ENCODE measurements at places on chromosomes 5 and 9.
A peak's percentile ranks its signal among the peaks of the same experiment; 100 is the strongest.

- H3K4me3 ChIP-seq, result no peak overlapping the region
- no peak overlapping the region for H3K27ac ChIP-seq
- H3K4me1 ChIP-seq, result no peaks in the 10 kb centered on the region
These were observed 244.2 kb downstream of the RFK start for GRCh38 chr9:76150013-76150412.

DNA sequence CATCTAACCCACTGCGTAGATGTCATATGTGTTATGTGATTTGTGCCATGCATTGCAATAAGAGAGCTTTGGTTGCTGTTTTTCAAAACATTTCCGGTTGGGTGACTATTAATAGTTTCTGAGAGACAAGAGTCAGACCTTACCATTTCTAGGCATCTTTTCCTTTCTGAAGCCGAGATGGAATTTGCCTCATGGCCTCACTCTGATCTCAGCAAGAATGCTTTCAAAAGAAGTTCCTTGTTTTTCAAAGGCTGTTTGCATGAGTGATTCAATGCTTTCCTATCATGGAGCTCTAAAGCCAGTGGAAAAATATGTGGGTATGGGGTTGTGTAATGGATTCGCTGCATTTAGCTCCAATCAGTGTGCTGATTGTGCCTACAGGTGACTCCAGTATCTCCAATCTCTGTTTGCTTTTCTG, 203.1 kb upstream of the PPP1R2B start:
- DNase-seq, result no peak
- no peaks in the 10 kb centered on the region for H3K36me3 ChIP-seq
- H3K27ac ChIP-seq, result no peak overlapping the region

DNA sequence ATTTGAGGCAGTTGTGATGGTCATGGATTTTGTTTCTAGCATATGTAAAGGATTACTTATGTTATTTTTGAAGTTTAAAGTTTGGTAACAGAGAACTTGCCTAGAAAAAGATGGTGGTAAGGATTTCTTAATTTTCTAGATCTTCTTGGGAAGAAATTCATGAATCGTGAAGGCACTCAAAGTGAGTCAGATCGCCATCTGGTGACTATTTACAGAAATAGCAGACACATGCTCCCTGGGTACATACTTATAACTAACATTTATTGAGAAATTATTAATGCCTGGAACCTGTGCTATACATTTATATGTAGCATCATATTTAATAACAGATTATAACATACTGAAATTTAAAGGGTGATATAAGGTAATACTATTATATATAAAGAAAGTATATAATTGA, 299.7 kb downstream of the IZUMO3 start:
- H3K4me1 ChIP-seq, result no peaks in the 10 kb centered on the region
- no peaks in the 10 kb centered on the region for H3K27me3 ChIP-seq
- H3K27ac ChIP-seq, result no peak overlapping the region
- no peak overlapping the region for H3K4me3 ChIP-seq
- no peak for DNase-seq

- H3K27ac ChIP-seq, result peak overlapping the region; percentile 80
- H3K4me1 ChIP-seq, result peaks cover 61% of the 10 kb centered on the region
- no peaks in the 10 kb centered on the region for H3K36me3 ChIP-seq
- H3K27me3 ChIP-seq, result no peaks in the 10 kb centered on the region
These were observed 247.1 kb upstream of the ANKRD55 start for GRCh38 chr5:56480078-56480704.

GRCh38 chr5:71977311-71977710, 130.0 kb upstream of the MAP1B start:
- no peaks in the 10 kb centered on the region for H3K27me3 ChIP-seq
- H3K36me3 ChIP-seq, result no peaks in the 10 kb centered on the region
- no peak overlapping the region for H3K27ac ChIP-seq
- H3K4me1 ChIP-seq, result no peaks in the 10 kb centered on the region
- no peak for DNase-seq

DNA sequence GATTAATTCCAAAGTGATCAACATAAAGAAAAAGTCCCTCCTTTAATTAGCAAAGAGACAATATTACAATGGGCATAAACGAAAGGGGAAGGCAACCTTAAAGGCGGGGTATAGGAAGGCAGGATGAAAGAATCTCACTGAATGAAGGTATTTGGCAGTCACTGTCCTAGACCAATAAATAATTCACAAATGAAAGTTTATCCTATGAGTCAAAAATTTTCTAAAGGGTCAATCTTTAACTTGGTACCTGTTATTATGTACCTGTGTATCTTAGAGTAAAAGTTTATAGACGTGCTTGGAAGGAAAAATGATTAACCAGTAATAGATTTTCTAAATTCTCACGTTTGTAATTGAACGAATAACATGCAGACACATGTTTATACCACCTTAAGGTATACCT, 945.8 kb upstream of the DMAC1 start:
- no peaks in the 10 kb centered on the region for H3K4me1 ChIP-seq
- no peak overlapping the region for H3K27ac ChIP-seq
- no peak for DNase-seq
- H3K4me3 ChIP-seq, result no peak overlapping the region

GRCh38 chr5:76714751-76715485, 1.0 kb upstream of the F2R start:
- no peak overlapping the region for H3K4me3 ChIP-seq
- no peak overlapping the region for H3K27ac ChIP-seq
- H3K27me3 ChIP-seq, result no peaks in the 10 kb centered on the region
- no peaks in the 10 kb centered on the region for H3K36me3 ChIP-seq

DNA sequence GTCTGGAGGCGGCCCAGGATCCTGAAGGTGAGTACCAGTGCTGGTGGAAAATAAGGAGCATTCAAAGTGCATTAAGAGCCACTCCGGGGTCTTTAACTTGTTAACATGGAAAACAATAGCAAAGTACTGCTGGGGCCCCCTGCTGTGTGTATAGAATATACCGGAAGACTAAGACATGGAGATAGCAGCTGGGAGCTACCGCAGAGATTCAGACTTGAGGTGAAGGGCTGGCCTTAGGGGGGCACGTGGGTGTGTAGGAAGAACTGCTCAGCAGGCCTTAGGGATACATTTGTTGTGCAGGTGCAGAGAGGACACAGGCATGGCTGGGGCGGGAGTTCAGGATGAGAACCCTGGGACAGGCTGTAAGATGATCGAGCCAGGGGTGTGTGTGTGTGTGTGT, 1.2 kb upstream of the DMRT1 start:
- no peak for DNase-seq
- no peaks in the 10 kb centered on the region for H3K4me1 ChIP-seq
- H3K36me3 ChIP-seq, result no peaks in the 10 kb centered on the region
- no peak overlapping the region for H3K27ac ChIP-seq

GRCh38 chr9:83271665-83272071, 208.7 kb upstream of the RASEF start:
- no peaks in the 10 kb centered on the region for H3K36me3 ChIP-seq
- DNase-seq, result no peak
- H3K4me1 ChIP-seq, result no peaks in the 10 kb centered on the region
- no peaks in the 10 kb centered on the region for H3K27me3 ChIP-seq
- no peak overlapping the region for H3K4me3 ChIP-seq

DNA sequence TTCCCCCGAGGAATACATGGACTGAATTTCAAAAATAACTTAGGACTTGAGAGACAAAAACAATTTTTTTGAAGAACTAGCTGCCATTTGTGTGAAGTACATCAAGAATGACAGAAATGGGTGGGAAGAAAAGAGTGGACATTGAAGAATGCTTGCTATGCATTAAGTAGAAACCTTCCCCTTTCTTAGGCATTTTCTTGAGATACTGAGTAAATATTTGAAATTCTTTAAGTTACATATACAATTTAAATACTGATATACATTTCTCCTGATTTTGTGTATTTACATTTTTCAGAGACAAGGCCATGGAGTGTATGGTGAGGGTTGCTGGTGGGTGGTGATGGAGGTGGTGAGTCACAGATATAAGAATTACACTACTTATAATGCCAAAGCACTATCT, 319.3 kb upstream of the ADAMTSL1 start:
- H3K36me3 ChIP-seq, result no peaks in the 10 kb centered on the region
- H3K4me3 ChIP-seq, result no peak overlapping the region
- no peaks in the 10 kb centered on the region for H3K27me3 ChIP-seq
- H3K4me1 ChIP-seq, result no peaks in the 10 kb centered on the region
- DNase-seq, result no peak

DNA sequence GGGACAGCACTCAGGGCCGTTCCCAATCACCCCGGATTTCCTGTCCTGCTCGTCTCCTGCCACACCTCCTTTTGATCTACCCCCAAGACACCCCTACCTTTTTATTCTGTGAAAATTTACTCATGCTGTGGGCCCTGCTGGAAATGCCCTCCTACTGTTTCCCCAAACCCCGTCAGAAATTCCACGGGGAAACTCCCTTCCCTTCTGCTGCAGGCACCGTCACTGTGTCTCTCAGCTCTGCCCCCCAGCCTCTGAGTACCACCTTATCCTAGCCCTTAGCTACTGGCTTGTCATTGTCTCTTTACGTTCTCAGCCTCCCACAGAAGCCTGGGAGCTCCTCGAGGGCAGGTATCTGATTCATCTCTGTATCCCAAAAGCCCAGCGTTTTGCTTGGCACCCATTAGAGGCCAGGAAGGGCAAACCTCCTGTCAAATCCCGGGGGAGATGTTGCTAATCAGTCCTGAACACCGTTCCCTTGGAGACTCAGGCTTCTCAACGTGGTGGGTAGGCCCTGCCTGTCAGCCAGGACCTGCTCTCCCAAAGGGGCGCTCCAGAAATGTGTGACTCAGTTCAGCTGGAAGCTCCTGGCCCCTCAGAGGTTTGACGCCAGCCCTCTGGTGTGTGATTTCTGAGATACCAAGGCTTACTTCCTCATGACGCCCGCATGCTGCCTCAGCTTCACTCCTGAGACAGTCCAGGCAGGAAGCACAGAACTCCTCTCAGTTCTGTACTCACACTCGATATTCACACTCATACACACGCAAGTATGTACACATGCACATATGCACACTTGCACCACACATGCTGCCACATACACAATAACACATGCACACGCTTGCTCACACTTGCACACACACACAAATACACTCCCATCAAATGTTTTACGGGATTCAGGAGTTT, 50.7 kb upstream of the GRHPR start:
- DNase-seq, result no peak
- no peak overlapping the region for H3K4me3 ChIP-seq
- H3K27ac ChIP-seq, result no peak overlapping the region
- no peaks in the 10 kb centered on the region for H3K27me3 ChIP-seq

DNA sequence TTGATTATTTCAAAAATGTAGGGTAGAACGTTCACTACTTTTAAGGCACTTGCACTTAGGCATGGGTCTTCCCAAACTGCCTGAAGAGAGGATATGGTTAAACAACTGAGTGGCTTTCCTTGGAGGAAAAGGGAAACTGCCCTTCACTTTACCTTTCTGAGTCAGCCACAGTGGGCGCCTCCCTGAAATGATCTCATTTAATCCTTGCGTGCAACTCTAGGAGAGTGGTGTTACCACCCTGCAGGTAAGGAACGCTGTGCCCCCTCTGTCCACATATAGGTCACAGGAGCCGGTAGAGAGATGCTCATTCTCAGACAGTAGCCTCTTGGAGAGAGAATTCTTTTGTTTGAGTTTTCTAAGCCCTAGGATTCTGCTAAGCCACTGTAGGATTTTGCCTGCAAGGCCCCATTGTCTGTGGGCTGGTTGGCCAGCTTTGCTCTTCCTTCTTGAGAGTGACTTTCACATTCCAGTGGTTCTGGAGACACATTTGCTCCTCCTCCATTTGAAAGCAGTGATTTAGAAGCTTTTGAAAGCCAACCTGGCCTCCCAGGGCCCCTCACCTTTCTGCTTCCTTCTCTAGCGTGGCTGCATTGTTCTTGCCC, 110.3 kb upstream of the CTSL start:
- no peaks in the 10 kb centered on the region for H3K4me1 ChIP-seq
- DNase-seq, result no peak
- no peak overlapping the region for H3K4me3 ChIP-seq
- no peak overlapping the region for H3K27ac ChIP-seq
- no peaks in the 10 kb centered on the region for H3K27me3 ChIP-seq
- H3K36me3 ChIP-seq, result no peaks in the 10 kb centered on the region

DNA sequence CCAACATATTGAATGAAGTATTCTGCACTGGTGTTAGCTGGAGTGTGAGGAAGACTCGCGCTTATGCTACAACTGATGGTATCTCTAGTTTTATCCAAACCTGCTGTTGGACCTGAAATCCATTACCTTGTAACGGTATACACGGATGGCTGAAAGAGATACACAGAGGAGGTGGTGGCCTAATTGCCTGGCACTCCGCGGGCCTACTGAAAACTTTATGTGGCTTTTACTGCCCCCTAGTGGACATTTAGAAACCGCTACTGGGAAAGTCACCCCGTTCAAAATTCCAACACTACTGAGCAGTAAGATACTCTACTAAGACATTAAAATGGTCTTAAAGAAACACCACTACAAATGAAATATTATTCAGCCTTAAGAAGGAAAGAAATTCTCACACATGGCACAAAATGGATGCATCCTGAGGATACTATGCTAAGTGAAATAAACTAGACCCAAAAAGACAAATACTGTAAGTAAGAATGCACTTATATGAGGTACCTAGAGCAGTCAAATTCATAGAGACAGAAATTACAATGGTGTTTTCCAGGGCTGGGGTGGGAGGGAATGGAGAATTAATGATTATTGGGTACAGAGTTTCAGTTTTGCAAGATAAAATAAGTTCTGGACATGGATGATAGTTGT, 100.4 kb downstream of the TTLL11 start:
- H3K4me3 ChIP-seq, result no peak overlapping the region
- H3K27me3 ChIP-seq, result no peaks in the 10 kb centered on the region
- no peak overlapping the region for H3K27ac ChIP-seq
- H3K4me1 ChIP-seq, result no peaks in the 10 kb centered on the region
- peak; percentile 37 for DNase-seq

DNA sequence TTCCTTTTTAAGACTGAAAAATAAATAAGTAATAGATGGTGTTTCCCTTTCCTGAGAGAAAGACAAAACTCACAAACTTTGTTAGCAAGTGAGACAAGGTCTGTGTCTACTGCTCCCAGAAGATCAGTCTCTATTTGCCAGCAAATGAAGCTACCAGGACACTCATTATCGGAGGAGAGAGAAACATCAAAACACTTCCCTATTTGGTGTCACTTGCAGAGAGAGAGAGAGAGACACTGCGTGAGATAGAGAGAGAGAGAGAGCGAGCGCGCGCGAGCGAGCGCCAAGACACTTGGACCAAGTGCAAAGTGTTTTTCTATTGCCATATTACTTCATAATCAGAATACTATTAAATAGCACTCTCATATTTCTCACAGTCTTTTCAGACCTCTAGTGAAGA, 142.7 kb downstream of the KCNN2 start:
- DNase-seq, result no peak
- no peaks in the 10 kb centered on the region for H3K36me3 ChIP-seq
- H3K4me3 ChIP-seq, result no peak overlapping the region
- H3K27me3 ChIP-seq, result no peaks in the 10 kb centered on the region

GRCh38 chr5:80192507-80193241, 63.2 kb downstream of the SERINC5 start:
- H3K27ac ChIP-seq, result peak overlapping the region; percentile 69
- DNase-seq, result peak; percentile 33
- no peaks in the 10 kb centered on the region for H3K27me3 ChIP-seq

DNA sequence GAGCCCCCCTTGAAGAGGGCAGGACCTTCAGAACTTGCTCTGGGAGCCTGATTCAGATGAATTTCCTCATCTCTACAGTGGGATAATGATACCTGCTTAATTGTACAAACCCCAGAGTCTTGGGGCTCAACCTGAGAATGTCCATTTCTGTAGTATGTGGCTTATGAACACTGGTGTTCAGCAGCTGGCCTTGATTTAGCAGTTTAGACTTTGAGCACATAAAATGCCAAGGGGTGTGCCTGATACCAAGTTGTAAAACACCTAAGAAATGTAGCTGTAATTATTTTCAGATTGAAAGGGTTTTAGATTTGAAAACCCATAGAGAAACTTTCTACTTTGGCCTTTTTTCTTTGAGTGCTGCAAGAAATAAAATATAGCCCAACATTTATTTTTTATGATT, 44.9 kb downstream of the SFXN1 start:
- peaks cover 67% of the 10 kb centered on the region for H3K4me1 ChIP-seq
- peaks cover 26% of the 10 kb centered on the region for H3K36me3 ChIP-seq
- no peak for DNase-seq
- H3K27ac ChIP-seq, result peak overlapping the region; percentile 3
- no peaks in the 10 kb centered on the region for H3K27me3 ChIP-seq
